ENCODE measurements at places on chromosomes 5 and 9. TPM values are rescaled to one million over a fixed set of nuclear protein-coding genes. Genes with fewer than 3 reads are reported as not detected.

- DNase-seq = no peak
These were observed 245.9 kb downstream of the FSTL4 start for GRCh38 chr5:133366438-133366837.

Gene ZBED3
- total RNA-seq = 16.9 TPM

DNA sequence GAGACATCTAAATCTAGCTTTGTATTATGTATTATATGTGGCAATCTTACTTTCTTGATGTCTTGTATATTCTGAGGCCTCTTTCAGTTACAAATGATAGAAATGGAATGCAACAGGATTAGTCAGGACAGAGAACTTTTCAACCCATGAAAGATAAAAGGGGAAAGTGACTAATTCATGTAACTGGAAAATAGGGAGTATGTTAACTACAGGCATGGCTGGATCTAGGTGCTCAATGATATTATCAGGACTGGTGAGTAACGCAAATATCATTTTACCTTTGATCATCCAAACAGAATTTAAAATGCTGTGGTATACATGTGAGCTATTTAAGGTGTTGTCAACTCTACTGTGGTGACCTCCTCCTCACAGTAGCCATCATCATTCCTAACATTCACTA, 215.7 kb upstream of the GLRA1 start:
- DNase-seq = no peak

Gene STC2
- total RNA-seq = 3.7 TPM
